ENCODE measurements at places on chromosomes 2 and 18. TPM values are rescaled to one million over a fixed set of nuclear protein-coding genes. Genes with fewer than 3 reads are reported as not detected.

DNA sequence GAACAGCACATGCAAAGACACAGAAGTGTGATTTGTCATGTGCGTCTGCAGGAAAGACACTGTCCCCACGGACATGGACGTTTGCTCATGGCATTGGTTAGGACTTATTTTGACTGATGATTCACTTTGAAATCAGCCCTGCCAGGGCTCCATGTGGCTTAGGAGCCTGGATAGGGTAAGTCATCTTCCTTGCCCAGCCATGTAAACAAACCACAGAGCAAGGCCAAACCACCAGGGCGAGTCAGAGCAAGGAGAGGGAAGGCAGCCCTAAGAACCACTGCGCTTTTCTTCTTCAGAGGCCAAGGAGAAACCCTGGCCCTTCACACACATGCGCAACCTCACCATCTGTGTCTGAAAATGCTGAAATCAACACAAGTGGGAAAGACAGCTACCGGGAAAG is 88.8 kb downstream of the GFPT1 start:
- peak; percentile 53 for ATAC-seq

- ATAC-seq: no peak
Measured at GRCh38 chr2:105635564-105635963, 109.1 kb upstream of the NCK2 start.

- ATAC-seq: no peak
Measured at GRCh38 chr2:99698896-99699295, 209.1 kb upstream of the REV1 start.

HSBP1L1 gene
- total RNA-seq: 9.2 TPM

All from activated T-helper 17 cell treated with anti-CD3 and anti-CD28 coated beads, Interleukin-2, amount 50 U/mL, for 72 hours (primary cell).